ENCODE measurements at places on chromosomes 6 and 20. TPM values are rescaled to one million over a fixed set of nuclear protein-coding genes. Genes with fewer than 3 reads are reported as not detected.

The SIGLEC1 gene
- total RNA-seq, result not detected

The CUTA gene
- 147 TPM for total RNA-seq

The GSTA3 gene
- not detected for total RNA-seq

The PSMB8 gene
- total RNA-seq, result 54.6 TPM

The LY6G6F gene
- total RNA-seq, result not detected

The SLC17A3 gene
- not detected for total RNA-seq

The ME1 gene
- 26.0 TPM for total RNA-seq

The IL17F gene
- total RNA-seq, result not detected

The TUBB2B gene
- total RNA-seq, result 4.1 TPM

The SYCP2L gene
- not detected for total RNA-seq

The HTR1E gene
- not detected for total RNA-seq

The CSNK2B gene
- 112 TPM for total RNA-seq

The BPHL gene
- 24.4 TPM for total RNA-seq

The NAA20 gene
- 31.6 TPM for total RNA-seq

The MLN gene
- not detected for total RNA-seq

The PXMP4 gene
- 9.1 TPM for total RNA-seq

The TRIM31 gene
- not detected for total RNA-seq

All from smooth muscle cell of trachea (primary cell).